B cell (primary cell): ENCODE measurements at places on chromosomes 7 and 10.

DNA sequence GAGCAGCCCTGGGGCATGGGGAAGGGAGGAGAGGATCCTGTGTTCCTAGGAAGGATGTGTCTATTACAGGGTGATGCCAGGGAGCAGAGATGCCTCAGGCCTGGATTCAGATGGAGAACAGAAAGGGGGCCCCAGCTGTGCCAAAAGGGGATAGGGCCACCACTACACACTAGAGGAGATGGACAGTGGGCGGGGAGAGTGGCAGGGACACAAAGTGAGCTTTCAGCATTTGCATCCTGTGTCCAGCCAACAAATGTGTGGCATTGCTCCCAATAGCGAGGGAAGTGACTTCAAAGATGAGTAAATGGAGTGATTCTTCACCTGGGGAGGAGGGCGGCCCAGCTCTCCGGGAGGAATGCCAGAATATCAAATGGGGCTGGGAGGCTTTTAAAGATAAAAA lies 64.9 kb upstream of the WAPL start:
- no peak for DNase-seq

- DNase-seq, result no peak
Observed at GRCh38 chr10:52688899-52689298, 83.7 kb downstream of the MBL2 start.

GRCh38 chr10:103040418-103040817 lies 122.3 kb downstream of the CNNM2 start:
- DNase-seq, result no peak

GRCh38 chr10:14186245-14186644 lies 144.5 kb downstream of the FRMD4A start:
- DNase-seq, result peak; percentile 21

DNA sequence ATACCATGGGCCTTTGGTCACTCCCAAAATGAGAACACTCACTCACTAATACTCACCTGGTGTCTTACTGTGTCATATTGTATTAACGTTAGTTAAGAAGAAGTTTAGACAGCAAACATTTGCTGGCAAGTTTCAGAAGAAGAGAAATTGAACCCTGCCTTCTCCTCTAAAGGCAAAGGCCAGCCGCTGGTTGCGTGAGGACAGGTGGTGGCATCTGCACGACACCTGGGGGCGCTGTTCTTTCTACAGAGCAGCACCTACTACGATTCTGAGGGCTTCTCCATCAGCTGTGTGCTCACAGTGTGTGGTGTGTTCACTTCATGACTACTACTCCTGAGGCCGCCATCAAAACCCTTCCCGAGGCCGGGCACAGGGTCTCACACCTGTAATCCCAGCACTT lies 17.9 kb upstream of the CLEC2L start:
- no peak for DNase-seq

- DNase-seq, result no peak
Observed at GRCh38 chr7:75599244-75599781, 107.2 kb downstream of the SPDYE5 start.

- DNase-seq, result no peak
Observed at GRCh38 chr7:28812616-28813015, 145.5 kb downstream of the TRIL start.

DNA sequence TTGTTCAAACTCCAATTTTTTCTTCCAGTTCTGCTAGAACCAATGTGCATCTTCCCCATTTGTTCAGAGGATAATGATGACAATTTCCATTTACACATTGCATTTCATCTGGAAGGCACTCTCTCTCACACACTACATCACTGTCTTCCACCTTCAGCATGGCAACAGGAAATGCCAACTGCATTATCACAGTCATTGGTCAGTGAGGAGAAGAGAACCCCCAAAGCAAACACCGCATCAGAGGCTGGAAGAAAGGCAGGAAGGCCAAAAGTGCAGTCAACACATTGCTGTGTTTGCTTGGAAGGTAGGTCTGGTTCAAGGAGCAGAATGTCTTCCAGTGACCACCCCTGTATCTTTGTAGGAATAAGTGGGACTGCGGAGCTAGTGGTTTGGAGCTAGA lies 192.2 kb upstream of the RHOBTB1 start:
- peak; percentile 21 for DNase-seq

- DNase-seq, result no peak
Observed at GRCh38 chr10:44759122-44759521, 152.0 kb upstream of the TMEM72 start.

- no peak for DNase-seq
Observed at GRCh38 chr10:132355297-132355696, 23.3 kb downstream of the LRRC27 start.

- no peak for DNase-seq
Observed at GRCh38 chr10:46526682-46527038, 29.8 kb downstream of the GPRIN2 start.

GRCh38 chr10:20299034-20299736 lies 483.0 kb downstream of the PLXDC2 start:
- DNase-seq, result no peak

GRCh38 chr7:27418541-27418940 lies 175.9 kb downstream of the EVX1 start:
- no peak for DNase-seq

DNA sequence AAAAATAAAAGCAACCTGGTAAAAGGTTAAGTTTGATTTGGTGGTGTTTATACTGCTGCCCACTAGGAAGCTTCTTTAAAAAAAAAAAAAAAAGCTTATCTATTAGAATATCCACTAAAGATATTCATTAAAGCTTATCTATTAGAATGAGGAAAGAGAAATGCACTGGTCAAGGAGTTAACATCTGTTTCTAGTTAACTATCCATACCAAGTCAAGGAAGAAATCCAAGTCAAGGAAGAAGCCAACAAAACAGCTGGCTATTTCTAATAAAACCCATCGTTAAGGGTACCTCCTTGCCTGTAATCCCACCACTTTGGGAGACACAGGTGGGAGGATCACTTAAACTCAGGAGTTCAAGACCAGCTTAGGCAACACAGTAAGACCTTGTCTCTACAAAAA lies 82.6 kb downstream of the JMJD1C start:
- no peak for DNase-seq

GRCh38 chr7:7858559-7858958 lies 110.0 kb upstream of the GLCCI1 start:
- peak; percentile 33 for DNase-seq

DNA sequence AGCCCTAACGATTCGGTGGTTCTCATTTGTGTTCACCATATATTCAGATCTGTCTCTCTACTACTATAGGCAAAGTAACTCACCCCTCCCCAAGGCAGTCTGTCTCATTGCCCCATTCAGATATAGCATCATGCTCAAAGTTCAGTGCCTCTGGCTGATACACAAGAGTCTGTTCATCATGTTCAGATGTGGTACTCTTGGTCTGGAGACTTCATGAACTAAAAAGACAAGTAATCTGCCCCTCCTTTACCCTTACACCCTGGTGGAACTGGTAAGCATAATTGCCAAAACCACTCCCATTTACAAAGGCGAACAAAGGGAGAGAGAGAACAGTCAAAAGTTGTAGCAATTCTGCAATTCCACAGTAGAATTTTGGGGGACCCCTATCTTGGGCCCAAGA lies 29.9 kb downstream of the UMAD1 start:
- no peak for DNase-seq

- no peak for DNase-seq
Observed at GRCh38 chr10:120689777-120690529, 161.2 kb upstream of the WDR11 start.

- DNase-seq, result no peak
Observed at GRCh38 chr10:6200440-6200733, 2.3 kb upstream of the PFKFB3 start.

DNA sequence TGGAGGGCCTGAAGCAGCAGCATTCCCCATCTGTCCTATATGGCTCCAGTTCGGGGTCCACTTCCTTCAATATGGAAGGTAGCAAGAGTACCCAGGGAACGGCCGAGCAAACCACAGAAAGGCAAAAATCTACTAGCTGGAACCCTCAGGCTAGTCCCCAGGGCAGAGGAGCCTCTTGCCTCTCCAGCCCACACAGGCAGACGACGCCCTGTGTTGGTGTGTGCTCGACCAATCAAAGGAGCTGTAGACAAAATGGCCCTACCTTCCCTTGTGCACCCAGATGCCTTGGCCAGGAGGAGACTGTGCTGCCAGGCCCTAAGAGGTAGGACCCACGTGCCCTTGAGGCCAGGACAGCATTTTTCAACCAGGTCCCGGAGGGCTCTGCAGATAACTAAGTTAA lies 91.5 kb downstream of the FAM53B start:
- no peak for DNase-seq

DNA sequence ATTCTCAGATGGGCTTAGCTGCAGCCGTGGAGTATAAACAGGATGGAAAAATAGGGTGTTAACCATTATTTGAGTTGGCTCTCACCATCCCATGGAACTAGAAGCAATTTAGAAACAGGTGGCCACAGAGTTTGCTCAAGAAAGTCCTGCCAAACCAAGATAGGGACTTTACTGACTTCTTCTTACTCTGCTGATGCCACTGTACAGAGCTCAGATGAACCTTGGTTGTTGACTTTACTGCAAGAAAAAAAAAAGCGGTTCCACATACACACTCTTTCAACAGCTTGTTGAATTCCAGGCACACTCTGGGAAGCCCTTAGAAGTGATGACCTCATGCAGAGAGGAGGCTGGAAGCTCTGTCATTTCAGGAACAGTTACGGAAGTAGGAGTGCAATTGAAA lies 753.4 kb downstream of the NRG3 start:
- DNase-seq, result no peak

DNA sequence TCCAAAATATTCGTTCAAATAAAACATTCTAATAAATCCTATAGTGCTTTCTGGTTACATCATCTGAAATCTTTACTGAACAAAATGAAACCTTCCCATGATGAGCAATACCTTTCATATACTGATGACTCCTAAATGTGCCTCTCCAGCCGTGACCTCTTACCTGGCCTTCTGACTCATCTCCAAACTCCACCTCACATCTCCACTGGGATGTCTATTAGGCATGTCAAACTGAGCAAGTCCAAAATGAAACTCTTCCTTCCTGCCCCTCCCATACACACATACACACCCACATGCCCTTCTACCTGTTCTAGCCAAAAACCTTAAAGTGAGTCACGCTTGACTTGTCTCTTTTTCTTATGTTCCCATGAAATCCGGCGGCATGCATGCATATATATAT lies 22.9 kb downstream of the GSAP start:
- peak; percentile 15 for DNase-seq

DNA sequence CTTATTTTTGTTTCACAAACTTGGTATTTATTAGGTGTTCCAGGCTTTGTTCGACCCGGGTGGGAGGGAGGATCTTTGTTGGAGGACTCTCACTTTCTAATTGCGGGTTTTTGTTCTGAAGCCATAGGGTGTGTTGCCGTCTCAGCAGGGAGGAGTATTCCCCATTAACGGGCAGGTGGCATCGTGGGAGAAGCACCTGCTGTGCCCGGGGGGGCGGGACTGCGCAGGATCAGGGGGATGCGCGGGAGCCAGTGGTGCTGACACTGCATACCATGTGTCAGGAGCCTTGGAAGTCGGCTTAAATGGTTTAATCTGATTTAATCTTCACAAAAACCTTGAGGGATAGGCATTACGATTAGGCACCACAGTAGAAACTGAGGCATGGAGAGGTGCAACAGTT lies 113.0 kb downstream of the MGMT start:
- DNase-seq, result no peak

DNA sequence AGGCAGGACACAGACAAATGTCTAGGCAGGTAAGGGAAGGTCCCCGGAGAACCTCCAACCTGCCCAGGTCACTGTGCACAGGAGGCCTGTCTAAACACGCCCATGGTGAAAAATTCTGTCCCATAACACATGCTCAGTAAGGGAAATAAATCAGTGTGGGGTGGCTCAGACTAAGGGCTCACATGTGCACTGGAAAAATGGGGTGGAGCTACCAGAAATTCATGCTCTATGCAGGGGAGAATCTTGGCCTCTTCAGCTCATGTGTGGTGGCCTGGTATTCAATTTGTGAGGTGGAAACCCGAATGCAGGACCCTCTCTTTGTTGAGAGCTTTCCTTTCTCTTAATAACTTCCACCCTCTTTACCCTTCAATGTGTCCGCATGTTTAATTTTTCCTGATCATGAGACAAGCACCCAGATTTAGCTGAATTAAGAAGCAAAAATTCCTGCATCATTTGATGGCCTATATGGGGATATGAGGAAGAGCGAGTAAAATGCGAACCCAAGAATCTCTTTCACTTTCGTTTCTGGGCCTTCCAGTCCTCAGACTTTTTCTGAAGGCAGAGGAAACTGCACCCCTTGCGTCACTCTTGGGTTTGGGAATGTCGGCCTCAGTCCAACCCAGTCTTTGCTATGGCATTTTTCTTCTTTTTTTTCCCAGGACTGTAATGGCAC lies 163.2 kb downstream of the DGKB start:
- no peak for DNase-seq

DNA sequence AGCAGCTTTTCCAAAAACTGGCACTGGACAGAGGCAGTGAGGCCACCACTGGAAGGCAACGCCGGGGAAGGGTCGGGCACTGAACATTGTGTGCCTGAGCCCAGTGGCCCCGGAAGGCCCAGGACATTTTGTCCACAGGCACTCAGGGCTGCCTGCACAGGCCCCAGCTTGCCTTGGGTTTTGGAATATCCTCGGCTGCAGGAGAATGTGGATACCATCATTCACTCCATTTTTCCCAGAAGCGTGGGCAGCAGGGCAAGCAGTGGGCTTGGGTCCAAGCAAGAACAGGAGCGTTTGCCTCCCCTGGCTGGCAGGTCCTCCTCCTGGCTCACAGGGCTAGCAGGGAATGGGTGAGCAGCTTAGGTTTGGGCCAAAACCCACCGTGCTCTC lies 147.4 kb downstream of the EBF3 start:
- no peak for DNase-seq

GRCh38 chr7:141478845-141479244 lies 72.4 kb upstream of the AGK start:
- DNase-seq, result no peak

DNA sequence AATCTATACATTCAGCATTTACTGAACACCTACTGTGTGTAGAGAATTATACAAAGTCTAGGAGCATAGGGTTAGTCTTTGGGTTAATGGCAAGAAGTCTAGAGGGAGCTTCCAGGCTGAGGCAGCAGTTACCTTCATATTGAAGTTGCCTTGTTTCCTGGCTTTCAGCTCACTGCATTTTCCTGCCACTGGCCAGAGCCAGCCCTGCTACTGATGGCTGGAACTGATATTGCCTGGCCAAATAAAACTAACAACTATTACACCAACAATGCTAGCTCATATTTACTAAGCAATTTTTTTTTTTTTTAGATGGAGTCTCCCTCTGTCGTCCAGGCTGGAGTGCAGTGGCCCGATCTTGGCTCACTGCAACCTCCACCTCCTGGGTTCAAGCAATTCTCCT lies 165.7 kb upstream of the ITGB1 start:
- DNase-seq, result no peak

- no peak for DNase-seq
Observed at GRCh38 chr7:20131776-20132175, 85.4 kb downstream of the MACC1 start.

DNA sequence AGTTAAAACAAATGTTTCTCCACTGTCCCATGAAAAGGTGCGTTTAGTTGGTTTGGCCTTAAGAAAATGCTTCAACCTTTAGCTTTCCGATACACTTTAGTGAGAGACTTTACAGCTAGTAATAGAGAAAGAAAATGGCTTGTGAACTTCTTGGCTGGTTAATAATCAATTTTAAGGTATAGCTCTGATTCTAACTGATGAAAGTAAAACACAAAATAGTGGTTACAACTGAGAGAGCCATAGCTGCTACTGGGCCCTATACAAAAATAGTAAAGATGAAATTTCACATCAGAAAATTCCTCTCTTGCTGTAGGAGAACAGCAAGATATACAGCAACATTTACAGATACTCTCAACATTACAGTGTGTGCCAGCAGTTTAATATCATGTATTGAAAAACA lies 371.4 kb downstream of the PHTF2 start:
- DNase-seq, result no peak

GRCh38 chr10:104342941-104343411 lies 4.7 kb upstream of the ITPRIP start:
- DNase-seq, result no peak
